ENCODE measurements at places on chromosomes 13 and 19. TPM values are rescaled to one million over a fixed set of nuclear protein-coding genes. Genes with fewer than 3 reads are reported as not detected.

DNA sequence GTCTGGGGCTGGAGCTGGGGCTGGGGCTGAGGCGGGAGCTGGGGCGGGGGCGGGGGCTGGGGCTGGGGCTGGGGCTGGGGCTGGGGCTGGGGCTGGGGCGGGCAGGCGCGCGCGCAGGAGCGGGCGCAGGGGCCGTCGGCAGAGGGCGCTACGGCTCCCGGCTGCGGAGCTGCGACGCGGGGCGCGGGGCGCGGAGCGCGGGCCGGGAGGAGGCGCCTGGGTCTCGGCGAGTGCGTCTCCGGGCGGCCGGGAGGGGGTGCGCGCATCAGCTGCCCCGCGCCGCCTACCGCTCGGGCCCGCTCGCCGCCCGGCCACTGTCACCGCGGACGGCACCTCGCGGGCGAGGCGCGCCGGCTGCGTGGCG, 422 bp upstream of the MTUS2 start:
- peak; percentile 82 for DNase-seq

DNA sequence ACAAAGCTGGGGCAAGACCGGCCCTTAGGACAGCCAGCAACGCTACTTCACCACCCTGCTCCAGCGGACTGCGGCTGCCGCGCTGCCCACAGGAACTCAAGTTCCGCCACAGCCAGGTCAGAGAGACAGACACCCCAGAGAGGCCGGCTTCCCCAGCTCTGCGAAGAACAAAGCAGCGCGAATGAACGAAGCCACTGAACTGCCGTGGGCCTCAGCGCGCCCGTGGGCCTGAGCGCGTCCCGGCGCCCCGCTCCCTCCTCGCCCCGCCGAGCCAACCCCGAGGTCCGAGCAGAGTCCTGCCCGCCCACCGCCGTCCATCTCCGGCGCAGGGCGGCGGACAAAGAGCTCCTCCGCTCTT, 158.4 kb downstream of the RNF17 start:
- no peak for DNase-seq

- DNase-seq: no peak
Measured at GRCh38 chr19:38044267-38045111, 137.5 kb downstream of the SIPA1L3 start.

HOMER3 gene
- total RNA-seq: 38.6 TPM

DNA sequence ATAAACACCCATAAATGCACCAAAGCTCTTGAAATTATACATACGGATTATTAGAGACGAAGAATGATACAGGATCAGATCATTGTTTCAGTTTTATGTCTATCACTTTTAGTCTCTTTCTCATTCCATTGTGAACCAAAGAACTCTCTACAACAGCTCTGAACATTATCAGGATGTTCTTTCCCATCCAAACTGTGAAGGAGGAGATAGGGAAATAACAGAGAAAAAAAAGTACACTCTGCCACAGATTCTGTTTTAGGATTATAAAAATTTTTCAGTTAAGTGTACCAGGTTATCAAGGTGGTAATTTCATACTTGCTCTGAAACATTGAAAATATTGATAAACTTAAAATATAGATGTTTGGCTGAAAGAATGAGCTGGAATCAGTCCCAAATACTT, 270.9 kb downstream of the MZT1 start:
- DNase-seq: no peak

NDFIP2 gene
- 97.5 TPM for total RNA-seq

GIPR gene
- 9.1 TPM for total RNA-seq

TIMM13 gene
- 132 TPM for total RNA-seq

DNA sequence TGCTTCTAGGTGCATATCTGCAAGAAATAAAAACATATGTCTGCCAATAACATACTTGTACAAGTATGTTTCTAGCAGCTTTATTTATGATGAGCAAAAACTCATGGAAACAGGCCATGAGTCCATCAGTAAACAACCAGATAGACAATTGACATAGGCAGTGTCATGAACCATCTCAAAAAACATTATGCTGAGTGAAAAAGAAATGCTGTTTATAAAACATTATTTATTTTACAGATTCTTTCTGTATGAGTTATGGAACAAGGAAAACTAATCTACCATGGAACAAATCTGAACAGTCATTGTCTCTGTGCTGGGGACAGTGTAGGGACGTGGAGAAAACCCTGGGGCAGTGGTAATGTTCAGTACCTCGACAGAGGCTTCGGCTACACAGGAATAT, 283.9 kb downstream of the UQCRFS1 start:
- DNase-seq: no peak

DNA sequence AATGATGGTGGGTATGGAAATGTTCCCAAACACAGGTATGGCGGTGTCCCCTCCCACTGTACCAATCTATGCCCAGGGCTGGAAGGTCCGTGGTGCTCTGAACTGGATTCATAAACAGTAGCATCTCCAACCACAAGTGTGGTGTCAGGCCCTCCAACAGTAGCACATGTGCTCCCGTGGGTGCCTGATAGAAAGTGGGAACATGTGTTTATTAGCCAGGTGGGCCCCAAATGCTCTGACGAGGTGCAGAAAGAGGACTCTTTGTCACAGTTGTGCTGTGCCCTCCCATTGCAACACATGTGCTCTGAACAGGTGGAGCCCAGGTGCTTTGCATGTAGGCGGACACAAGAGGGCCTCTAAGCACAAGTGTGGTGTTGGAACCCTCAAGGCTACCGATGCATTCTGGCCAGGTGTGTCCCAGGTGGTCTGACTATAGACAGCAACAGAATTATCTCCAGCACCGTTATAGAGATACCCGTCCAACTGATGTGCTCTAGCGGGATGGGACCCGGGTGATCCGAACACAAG, 75.4 kb upstream of the ZNF30 start:
- no peak for DNase-seq

BST2 gene
- 3.8 TPM for total RNA-seq

DNA sequence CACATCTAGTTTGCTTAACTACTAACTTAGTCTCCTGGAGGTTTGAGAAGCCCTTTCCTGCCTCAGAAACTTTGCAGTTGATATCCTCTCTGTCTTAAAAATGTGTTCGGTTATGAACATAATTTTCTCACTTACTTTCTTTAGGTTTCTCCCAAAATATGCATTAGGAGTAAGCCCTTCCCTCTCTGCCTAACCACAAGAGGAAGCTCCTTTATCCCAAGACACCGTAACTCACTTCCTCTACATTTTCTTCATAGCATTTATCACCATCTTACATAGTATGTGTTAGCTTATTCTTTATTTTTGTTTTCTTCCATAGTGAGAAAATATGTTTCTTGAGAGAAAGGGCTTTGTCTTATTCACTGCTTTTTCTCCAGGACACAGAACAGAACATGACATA, 952.5 kb upstream of the ATXN8OS start:
- no peak for DNase-seq

DNA sequence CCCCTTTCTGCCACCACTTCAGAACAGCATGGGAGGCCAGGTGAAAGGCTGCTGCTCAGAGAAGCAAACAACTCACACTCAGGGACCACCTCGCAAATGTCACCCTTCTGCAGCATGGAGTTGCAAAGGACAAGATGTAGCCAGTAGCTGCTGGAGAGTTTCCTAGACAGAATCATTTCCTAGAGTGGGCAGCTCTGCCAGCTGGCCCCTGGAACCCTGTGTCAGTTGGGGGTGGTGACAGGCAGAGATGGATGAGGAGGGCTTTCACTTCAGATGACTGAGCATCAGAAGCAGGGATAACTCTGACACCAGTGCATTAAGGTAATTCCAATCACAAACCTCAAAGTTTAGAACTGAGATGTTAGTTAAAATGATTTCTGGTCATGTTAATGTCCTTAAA, 34.4 kb upstream of the EPHX3 start:
- no peak for DNase-seq

- no peak for DNase-seq
Measured at GRCh38 chr13:24709186-24709913, 29.1 kb downstream of the ATP12A start.

DNA sequence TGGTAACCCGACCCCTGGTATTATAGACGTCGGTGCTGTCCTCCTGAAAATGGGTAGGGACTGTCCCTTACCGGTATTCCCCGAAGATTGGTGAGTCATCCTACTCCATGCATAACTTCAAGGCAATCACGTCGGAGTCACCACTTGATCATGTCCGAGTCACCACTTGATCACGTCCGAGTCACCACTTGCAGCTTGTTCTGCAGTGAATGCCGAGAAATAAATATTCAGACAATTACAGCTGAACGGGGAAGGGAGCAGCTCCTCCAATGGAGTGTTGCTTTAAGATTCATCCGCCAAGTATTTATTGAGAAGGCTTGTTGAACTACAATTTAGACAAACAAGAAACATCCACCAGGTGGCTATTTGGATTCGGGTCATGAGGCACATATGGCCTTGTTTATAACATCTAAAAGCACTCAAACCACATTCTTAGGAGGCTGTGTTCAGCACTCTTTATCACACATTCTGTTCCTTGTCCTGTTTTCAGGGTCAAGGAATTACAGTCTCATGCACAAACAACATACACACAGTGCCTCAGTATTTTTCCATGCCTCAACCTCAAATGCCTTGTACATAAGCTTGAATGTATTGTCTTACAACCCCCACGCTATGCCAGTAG, 43.1 kb downstream of the ZNF726 start:
- DNase-seq: no peak
